ENCODE measurements at places on chromosomes 7 and 10.

GRCh38 chr10:60389413-60390025, at the start of gene ANK3:
Gene ANK3, minus strand, starts transcription at chr10:60389875. Its CDS starts 337 bp downstream, at chr10:60389538.
- DNase-seq = no peak

GRCh38 chr7:90216080-90216674, 4.6 kb downstream of the STEAP2 start:
- DNase-seq = no peak

DNA sequence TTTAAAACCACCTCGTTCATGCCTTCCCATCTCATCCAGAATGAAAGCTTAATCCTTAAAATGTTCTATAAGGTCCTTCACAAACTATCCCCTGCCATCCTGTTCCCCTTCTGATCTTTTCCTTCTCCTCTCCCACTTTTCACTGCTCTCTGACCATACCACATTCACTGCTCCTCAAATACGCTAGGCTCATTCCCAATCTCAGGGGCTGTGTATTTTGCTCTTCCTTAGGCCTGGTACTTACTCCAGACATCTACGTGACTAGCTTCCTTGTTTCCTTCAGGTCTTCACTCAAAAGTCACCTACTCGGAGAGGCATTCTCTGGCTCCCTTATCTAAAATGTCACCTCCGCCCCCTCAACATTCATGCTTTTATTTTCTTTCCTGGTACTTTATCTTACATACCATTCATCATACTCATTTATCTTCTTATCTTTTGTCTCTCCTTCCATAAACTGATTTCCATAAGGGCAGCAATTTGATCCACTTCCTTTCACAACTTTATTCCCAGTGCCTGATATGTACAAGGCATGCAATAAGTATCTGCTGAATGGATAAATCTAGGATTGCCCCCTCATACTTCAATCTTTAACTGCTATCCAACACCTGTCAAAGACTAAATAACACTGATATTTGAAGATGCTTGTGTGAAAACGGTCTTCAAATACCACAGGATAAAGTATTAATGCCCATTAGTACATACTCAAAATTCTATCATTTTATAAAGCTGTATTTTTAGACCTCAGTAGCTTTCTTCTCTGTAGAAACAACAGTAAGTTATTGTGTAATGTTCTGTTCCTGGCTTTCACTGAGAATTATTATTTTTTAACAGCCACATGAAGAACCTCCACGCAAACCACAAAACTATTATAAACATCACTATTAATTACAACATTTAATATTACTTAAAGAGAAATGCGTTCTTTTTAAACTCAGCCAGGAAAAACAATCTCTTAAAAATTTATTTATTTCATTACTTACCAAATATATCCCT, 27.0 kb downstream of the JMJD1C start:
- no peak for DNase-seq

DNA sequence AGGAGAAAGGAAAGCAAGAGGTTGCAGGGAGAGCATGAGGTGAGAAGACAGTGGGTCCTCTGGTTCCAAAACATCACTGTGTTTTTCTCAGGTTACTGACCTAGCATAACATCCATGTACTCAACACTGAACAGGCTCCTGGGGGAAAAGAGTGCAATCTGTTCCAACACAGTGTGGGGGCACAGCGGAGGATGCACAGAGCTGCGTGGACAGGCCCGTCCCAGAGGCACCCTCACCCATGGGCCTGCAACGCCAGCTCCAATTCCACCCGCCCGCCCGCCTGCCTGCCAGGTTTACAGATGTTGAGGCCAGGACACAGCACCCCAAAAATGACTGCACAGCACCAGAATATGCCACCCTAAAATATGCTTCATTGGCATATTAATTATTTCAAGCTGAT, 26.9 kb upstream of the FKBP9 start:
- DNase-seq = no peak

GRCh38 chr7:144020340-144020739, 20.2 kb downstream of the OR6B1 start:
- DNase-seq = no peak

- DNase-seq = no peak
Observed at GRCh38 chr7:79471283-79471682, 17.8 kb upstream of the MAGI2 start.

GRCh38 chr10:110794808-110795207, 76.9 kb upstream of the PDCD4 start:
- DNase-seq = no peak

- DNase-seq = no peak
Observed at GRCh38 chr7:37923996-37924395, 3.6 kb downstream of the EPDR1 start.

GRCh38 chr7:45626441-45627430, 52.6 kb downstream of the ADCY1 start:
- DNase-seq = no peak

DNA sequence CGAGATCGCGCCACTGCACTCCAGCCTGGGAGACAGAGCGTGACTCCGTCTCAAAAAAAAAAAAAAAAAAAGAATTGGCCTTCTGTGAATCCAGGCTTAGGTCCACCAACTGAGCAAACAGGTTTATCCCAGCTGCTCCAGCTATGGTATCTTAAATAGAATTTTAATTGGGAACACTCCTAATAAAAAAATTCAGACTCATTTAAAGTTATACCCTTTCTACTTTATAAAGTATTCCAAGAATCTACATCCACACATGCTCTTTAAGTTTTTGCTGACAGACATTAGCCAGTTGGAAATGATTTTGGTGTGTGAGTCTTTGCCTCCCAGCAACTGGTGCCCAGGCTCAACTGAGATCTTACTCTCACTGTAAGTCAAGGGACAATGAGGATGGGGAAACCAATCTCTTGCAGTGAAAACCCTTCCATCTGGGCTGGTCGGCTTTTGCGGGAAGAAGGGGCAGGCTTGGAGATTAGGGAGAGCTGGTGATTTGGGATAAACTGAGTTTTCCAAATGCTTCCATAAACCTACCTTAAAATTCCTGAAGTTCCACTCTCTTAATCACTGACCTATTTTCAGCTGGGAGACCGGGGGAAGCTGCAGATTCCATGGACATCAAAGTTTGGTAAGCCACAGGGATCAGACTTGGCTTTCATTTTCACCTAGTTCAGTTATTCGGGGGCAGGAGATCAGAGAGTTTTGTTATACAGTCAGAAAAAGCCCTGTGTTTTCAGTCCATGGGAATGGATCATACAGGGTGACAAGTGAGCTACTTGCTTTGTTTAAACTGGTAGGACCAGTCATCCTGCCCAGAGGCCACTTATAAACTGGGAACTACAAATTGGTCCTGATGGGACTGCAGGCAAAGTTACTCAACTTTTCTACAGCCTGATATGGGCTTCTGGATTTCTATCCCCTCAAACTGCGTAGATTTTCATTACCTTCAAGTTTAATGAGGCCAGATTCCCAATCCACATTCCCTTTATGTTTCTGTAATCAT, 89.3 kb upstream of the ZNF746 start:
- DNase-seq = no peak

- DNase-seq = no peak
Observed at GRCh38 chr10:22753786-22754185, 39.4 kb upstream of the PIP4K2A start.

DNA sequence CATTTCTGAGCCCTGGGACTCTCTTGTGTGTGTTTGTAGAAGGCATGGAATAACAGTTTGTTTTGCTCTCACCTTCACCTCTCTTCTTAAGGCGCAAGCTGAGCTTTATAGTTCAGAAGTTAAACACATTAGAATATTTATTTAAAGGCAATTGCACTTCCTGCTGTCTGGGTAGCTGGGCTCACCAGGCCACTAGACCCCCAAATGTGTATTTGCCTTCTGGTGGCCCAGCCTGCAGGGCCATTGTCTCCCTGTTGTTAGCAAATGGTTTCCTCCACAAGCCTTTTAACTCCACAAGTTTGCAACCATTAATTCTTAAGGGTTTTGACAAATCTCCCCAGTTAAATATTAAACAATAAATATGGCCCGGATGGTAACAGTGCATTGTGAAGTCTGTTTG, 31.1 kb upstream of the NEUROD6 start:
- no peak for DNase-seq

- no peak for DNase-seq
Observed at GRCh38 chr10:114704679-114705078, 46.6 kb upstream of the ABLIM1 start.

DNA sequence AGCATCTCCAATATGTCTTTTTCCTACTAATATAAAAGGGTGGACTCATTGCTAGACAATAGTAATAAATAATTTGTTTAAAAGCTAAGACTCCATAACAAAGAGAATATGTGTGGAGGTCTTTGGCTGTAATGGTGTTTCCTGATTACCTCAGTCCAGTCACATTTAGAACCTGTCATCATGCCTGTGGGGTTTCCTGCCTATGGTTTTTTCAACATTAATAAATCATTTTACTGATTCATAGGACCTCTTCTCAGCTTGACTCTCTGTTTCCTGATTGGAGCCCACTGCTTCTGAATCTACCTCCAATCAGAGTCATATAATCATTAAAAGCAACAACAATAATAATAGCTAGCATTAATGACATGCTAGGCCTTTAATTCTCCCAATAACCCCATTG, 52.4 kb upstream of the GNAI1 start:
- no peak for DNase-seq

GRCh38 chr10:43132867-43133787, 5.1 kb upstream of the CSGALNACT2 start:
- no peak for DNase-seq

- DNase-seq = no peak
Observed at GRCh38 chr10:31132681-31133244, 101.1 kb upstream of the ZNF438 start.

GRCh38 chr7:17489961-17490360, 191.5 kb downstream of the AHR start:
- no peak for DNase-seq

DNA sequence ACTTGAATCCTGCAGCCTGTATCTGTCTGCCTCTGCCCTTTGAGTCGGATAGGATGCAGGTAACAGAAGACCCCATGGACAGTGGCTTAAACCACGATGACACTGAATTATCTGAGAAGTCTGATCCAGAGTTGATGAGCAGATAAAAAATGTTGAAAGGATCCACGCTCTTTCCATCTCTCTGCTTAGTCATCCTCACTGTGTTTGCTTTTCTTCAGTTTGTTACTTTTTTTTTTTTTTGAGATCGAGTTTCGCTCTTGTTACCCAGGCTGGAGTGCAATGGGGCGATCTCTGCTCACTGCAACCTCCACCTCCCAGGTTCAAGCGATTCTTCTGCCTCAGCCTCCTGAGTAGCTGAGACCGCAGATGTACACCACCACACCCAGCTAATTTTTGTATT, 36.9 kb upstream of the GOLGA7B start:
- DNase-seq = no peak

DNA sequence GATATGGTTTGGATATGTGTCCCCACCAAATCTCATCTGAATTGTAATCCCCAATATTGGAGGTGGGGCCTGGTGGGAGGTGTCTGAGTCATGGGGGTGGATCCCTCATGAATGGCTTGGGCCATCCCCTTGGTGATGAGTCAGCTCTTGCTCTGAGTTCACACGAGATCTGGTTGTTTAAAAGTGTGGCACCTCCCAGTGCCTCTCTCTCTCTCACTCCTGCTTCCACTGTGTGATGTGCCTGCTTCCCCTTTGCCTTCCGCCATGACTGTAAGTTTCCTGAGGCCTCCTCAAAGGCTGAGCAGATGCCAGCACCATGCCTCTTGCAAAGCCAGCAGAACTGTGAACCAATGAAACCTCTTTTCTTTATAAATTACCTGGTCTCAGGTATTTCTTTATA, 4.8 kb upstream of the GCK start:
- no peak for DNase-seq

- no peak for DNase-seq
Observed at GRCh38 chr10:125151553-125152449, 8.6 kb downstream of the CTBP2 start.

- no peak for DNase-seq
Observed at GRCh38 chr10:11849911-11850310, 26.8 kb downstream of the PROSER2 start.

DNA sequence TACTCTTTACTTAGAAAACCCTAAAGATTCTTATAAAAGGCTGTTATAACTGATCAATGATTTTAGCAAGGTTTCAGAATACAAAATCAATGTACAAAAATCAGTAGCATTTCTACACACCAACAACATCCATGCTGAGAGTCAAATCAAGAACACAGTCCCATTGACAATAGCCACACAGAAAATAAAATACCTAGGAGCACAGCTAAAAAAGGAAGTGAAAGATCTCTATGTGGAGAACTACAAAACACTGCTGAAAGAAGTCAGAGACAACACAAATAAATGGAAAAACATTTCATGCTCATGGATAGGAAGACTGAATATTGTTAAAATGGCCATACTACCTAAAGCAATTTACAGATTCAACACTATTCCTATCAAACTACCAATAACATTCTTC, 427.0 kb downstream of the KCNMA1 start:
- DNase-seq = no peak

- no peak for DNase-seq
Observed at GRCh38 chr7:157112706-157113105, 26.0 kb upstream of the UBE3C start.

DNA sequence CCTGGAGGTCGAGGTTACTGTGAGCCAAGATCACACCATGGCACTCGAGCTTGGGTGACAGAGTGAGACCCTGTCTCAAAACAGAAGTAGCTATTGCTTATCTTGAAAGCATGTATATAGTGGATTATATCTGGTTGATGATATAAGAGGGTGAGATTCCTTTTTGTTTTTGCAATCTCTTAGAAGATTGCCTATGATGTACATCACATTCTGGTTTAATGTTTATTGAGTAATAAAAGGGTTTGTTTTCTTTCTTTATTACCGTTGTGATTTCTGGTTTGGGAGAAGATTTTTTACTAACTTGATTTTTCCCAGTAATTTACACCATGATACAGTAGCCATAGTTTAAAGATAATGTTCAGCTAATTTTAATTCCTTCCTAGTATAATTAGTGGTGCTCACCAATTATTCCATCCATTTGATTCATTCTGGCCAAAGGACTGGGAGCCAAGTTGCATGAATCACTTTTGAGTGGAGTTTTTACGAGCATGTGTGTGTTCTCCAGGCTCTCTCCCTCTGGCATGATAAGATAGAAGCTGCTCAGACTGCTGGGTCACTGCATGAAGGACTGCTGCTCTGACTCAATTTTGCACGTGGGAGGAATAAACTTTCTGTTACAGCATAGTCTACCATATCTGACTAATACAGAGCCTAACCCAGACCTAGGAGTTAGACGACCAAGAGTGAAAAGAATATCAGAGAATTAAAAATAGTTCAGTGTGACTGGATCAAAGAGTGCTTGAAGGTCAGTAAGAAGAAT, 13.5 kb upstream of the TSPAN13 start:
- DNase-seq = no peak

DNA sequence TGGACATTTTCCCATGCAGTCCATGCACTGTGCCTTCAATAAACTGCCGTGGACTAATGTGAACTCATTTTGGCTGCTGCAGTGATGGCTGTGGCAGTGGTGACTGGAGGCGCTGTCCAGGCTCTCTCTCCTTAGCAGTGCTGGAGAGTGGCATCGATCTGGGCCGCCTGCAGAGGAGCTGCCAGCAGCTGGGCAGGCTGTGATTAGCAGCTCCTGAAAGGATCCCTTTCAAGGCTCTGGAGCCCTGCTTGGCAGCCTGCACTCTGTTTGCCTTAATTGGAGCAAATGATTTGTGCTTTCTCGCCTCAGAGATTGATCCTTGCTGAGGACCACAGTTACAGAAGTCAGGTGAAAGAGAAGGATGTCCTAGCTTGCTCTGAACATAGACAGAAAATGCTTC, 130.1 kb upstream of the VWC2 start:
- no peak for DNase-seq
